ENCODE measurements at places on chromosomes 5 and 9. TPM values are rescaled to one million over a fixed set of nuclear protein-coding genes. Genes with fewer than 3 reads are reported as not detected.

GRCh38 chr5:208449-209114 lies 9.4 kb downstream of the CCDC127 start:
- no peak for DNase-seq

DNA sequence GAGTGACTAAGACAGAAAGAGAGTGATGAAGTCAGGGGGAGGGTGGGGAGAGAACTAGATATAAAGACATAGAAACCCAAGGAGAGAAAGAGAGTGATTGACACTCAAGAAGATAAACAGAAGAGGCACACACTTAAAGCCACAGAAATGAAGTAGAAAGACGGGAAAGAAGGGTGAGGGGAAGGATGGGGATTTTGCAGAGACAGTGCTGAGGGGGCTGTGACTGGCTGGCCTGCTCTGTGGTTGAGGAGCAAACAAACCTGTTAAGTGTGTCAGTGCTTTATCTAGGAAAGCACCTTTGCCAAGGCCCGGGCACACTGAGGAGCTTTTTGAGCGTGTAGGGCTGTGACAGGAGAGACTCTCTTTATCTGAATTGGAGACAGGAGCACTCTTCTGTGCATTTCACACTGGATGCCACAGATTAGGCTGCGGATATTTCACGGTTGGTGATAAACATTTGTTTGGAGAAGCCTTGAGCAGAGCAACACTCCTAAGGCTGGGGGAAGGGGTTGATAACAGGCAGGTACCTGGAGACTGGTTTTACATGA lies 109.1 kb downstream of the DOCK2 start:
- no peak for DNase-seq

GRCh38 chr9:130830231-130830760 lies 4.8 kb upstream of the ABL1 start:
- DNase-seq, result no peak

DNA sequence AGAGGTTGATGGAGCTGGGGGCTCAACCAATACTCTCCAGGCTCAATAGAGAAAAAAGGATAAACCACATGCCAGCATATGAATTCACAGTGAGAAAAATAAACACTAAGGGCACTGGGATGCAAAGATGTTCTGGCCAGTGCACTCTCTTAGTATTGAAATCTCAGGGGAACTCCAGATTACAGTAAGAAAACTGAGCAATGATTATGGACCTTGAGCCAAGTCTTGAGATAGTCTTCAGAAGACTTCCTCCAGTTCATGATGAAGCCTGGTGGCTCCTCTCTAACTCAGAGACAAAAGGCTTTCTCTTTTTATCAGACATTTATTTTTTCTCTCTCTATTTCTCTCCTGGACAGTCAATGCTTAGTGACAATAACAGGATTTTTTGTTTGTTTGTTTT lies 139.8 kb upstream of the SPEF2 start:
- no peak for DNase-seq

RUSC2 gene
- 124 TPM for total RNA-seq

SLU7 gene
- total RNA-seq, result 63.5 TPM

HACD4 gene
- total RNA-seq, result 8.4 TPM

NPDC1 gene
- total RNA-seq, result 71.5 TPM
